AG08396 (cell line): ENCODE measurements at places on chromosomes 6 and 20.

- no peak for DNase-seq
Measured at GRCh38 chr20:50710492-50711063, 19.2 kb upstream of the RIPOR3 start.

- no peak for DNase-seq
Measured at GRCh38 chr20:44948107-44948506, 12.1 kb downstream of the TOMM34 start.

DNA sequence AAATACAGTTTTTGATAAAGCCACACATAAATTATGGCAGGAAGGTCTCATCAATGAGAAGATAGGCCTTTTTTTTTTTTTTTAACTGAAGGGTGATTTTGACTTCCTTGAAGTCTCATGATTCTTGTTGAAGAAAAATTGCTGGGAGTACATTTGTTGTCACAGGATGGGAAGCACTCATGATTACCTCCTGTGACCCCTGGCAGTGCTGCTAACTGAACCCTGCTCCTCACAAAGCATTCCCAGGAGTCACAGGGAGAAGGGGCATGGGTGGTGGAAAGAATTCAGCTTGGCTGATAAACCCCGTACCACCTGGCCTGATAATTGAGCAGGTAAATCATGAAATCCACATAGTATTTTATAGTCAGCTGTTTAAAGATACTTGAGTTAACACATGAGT, 86.9 kb downstream of the CD109 start:
- no peak for DNase-seq

DNA sequence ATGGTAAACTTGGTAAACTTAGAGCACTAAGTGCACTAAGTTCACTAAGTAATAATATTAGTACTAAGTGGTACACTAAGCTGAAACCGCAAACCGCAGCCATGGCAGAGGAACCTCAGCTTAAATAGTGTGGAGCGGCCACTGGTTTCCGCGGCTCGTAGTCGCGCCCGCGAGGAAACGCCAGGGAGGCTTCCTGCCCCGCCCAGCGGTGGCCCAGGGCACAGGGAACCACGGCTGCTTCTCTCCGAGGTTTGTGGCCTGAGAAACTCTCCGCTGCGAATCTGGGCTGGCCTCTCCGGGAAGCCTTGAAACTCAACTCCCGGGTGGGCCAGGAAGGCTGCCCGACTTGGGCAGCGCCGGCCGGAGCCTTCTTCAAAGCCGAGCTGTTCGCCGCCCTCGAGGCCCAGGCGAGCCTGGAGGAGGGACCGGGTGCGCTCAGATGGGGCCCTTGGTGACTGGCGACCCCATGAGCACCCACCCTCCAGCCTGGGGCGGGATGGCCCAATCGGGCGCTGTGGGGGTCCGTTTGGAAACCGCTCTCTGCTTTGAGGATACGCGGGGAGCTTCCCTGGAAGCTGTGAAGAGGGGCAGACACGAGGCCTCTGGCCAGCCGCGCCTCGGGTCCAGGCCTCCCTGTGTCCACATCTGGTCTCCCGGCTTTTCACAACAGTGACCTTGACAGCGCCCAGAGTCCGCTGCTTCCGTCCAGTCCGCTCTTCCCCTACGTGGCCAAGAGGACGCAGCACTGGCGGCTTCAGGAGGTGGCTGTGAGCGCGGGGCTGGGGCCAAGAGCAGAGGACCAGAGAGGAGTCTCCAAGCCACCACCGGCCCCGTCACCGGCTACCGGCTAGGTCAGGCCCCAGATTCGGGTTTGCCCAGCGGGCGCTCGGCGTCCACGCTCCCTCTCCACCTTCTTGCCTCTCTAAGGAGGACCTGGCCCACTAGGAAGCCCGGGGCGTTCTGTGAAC, 25.4 kb upstream of the HLA-E start:
- peak; percentile 55 for DNase-seq

DNA sequence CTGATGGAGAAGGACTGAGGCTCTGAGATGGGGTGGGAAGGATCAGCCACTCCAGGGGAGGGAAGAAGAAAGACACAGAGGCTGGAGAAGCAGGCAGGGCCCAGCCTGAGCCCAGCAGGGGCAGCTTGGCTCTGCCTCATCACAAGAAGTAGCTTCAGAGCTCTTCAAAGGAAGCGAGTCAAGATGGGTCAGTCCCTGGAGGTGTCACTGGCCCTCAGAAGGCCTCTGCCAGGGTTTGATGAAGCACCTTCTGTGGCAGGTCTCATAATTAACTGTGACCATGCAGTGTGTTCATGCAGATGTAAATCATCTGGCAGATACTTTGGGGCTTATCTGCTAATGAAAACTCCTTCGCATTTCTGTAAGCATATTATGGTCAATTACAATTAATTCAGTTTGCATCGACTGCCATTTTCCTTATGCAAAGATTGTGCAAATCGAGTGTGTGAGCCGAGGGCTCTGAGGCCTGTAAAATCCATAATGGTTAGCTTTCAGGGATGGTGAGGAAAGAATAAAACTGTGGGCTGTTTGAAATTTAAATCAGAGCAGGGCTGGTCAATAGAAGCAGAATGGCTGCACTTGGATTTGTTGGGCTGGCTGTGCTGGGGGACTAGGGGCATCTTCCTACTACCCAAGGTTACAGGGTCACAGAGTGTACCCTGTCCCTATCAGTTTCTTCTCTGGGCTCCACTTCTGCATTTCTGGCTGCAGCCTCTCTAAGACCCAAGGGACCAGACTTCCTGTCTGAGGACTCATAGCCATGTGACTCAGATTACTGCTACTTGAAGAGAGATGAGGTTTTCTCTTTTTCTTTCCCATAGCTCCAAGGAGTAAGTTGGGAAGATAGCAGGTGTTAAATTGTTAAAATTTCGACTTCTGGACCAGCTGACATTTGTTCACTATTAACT, 376.6 kb downstream of the DHX35 start:
- no peak for DNase-seq

GRCh38 chr20:62031462-62032092, 34.1 kb downstream of the TAF4 start:
- DNase-seq: no peak

DNA sequence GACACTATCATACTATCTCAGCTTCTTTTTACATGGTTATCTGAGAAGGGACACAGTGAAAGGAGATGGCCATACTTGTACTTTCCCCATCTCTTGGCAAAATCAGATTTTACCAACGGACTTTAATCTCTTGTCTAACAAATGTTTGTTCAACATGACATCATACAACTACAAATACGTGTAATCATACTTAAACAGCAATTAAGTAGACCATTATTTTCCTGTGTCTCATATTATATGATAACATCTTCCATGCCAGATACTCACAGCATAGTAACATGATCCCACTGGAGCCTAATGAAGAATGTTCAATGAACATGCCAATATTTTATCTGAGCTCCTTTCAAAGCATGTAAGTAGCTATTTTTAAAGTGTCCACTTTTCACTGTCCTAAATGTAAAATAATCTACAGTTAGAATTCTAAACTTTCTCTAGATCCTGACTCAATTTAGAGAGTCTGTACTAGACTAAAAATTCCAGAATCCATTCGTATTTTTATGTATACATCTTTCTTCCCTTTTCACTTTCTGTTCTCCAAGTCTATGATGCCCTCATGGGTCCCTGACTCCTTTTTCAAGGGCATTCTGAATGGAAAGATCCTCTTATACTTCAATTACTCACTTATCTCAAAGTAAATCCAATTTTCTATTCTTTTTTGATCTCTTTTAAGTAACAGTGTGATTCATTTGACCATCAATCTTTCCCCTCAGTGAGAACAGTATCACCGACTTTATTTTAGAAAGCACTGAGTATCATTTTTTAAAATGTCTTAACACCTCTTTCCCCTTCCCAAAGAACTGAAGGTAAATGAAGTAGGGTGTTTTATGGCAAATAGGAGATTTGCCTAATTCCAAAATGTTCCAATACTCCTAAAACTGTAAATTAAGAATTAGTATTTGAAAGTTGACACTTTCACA, 133.5 kb downstream of the CDK19 start:
- DNase-seq: no peak

GRCh38 chr20:17315407-17316231, 88.8 kb downstream of the PCSK2 start:
- DNase-seq: no peak

DNA sequence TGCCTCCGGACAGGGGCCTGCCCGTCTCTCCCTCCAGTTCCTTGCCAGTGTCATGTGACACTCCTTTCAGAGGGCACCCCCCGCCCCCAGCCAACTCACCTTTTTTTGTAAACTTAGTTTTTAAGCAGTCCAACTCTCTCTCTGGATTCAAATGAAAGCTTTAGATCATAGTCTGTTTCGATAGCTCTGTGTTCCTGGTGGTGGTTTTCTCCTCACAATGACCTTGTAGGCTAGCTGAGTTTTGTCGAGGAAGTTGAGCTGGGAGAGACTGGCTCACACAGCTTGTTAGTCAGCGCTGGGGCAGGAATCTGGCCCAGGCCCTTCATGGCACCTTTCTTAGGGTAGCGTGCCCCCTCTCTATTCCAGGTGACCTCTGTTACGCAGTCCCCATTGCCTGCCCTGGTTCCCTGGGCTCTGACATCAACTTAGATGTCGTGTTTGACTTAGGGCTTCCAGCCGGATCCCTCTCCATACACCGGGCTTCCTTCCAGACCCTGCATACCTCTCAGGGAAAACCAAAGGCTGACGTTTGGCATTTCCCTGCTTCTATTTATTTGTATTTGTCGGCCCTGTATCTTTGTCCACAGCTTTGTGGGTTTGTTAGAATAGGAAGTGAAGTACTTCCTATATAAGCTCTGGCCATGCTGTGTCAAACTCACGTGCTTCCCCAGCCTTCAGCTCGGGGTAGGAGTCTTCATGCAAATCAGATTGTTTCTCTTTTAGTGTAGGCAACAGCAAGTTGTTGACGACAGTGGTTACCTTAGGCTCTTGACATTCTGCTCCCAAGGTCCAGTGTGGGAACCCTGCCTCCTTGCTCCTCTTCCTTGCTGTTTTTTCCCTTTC, 12.7 kb downstream of the IGF2R start:
- DNase-seq: peak; percentile 55

DNA sequence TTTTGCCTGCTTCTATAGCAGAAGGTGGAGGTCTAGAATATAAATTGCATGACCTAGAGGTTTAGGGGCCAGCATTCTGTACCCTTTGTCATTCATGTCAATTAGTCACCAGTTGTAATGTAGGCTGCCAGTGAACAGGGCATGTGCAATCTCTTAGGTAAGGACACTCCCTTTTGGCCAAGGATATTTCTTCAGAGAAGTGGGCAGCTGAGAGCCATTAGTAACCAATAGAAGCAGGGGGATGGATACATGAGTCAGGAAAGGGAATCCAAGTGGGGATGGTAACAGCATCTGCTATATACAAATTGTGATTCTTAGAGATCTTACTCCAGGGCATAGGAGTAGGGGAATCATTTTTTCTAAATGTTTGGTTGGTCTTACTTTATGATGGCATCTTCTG, 494.2 kb upstream of the JAG1 start:
- no peak for DNase-seq

DNA sequence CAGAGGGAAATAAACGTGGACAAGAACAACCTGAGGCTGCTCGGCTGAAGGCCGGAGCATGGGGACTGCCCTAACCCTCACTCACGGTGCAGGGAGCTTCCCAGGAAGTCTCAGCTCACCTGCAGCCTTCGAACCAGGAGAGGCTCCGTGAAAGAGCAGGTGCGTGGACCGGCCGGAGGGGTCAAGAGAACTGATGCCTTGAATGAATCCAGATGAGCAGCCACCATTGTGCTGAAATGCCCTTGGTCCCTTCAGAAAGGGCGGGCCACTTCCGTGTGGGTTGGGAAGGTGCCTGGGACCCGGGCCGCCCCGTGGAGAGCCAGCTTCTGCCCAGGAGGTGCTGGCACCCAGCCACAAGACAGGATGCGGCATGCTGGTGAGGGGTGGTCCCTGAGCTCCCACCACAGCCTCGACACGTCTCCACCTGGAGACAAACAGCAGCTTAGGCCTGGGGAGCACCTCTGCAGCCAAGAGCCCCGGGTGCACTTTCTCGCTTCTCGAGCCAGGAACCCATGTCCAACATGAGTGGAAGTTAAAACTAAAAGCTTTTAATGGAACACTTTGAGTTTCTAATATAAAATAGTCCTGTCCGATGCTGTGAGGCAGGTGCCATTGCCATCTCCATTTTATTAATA, 83.5 kb downstream of the TTLL2 start:
- DNase-seq: no peak

GRCh38 chr6:30615219-30615957, 1.7 kb downstream of the PPP1R10 start:
- DNase-seq: no peak

DNA sequence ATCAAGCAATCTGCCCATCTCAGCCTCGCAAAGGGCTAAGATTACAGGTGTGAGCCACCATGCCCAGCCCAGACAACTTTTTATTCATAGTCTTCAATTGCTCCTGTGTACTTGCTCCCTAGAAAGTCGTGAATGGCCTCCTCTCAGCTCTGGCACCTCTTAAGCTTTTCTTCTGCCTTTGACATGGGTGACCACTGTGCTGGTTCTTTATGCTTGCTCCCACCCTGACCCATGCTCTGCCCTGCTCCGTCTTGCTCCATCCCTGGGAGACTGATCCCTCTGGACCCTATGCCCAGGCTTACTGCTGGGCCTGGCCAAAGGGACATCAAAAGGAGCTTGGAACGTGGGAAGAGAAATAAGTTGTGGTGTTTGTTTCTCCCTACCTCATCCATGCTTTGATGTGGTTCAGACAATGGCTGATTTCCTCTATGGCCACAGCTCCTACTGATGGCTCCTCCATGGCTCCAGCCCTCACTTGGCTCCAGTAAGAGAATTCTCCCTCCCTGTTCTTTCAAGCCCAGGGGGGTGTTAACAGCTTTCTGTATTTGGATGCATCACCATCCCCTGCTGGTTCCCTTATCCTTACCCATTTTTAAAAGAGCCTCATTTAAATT, 7.7 kb upstream of the TREM2 start:
- no peak for DNase-seq

DNA sequence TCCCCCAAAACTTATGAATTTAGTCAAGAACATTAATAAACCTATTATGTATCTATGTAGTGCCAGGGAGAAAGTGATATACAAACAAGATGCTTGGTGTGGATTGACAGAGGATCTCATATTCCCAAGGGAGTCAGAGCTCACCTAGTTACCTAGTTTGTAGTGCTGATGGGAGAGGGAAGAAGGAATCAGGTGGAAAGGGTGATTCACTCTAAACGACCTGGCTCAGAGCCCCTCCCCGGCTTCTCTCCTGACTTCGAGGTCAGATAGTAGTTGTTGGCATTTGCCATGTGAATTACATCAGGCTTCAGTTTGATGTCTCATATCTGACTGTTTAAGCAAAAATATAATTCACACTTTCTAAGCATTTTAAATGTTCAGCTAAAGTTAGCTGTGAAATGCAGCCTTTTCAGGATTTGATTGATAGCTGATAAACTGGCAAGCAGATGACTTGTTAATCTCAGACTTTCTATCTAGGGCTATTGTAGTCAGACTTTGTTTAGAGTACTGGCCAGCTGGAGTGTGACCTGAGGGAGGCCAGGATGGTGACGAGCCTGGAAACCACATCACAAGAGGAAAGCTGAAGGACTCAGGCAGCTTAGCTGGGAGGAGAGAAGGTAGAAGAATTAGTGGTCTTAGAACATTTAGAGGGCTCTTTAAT, 123.7 kb downstream of the AKAP7 start:
- no peak for DNase-seq

DNA sequence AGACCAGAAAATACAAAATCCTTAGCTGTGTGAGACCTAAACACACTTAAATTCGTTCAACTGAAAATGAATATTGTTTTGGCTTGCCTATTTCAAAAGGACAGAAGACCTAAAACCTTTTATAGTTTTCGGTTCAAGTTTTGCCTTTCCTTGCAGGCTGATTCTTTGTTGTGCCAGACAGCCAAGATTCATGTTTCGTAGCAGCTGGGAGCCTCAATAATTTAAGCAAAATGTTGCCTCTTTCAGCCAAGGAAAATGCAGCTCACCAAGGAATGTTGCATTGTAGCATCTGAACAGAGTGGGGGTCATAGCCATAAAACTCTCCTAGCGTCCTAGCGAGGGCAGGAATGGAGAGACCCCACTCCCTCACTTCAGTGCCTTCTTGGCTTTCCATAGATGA, 92.3 kb upstream of the INSM1 start:
- no peak for DNase-seq
